ENCODE measurements at places on chromosomes 2 and 18.

DNA sequence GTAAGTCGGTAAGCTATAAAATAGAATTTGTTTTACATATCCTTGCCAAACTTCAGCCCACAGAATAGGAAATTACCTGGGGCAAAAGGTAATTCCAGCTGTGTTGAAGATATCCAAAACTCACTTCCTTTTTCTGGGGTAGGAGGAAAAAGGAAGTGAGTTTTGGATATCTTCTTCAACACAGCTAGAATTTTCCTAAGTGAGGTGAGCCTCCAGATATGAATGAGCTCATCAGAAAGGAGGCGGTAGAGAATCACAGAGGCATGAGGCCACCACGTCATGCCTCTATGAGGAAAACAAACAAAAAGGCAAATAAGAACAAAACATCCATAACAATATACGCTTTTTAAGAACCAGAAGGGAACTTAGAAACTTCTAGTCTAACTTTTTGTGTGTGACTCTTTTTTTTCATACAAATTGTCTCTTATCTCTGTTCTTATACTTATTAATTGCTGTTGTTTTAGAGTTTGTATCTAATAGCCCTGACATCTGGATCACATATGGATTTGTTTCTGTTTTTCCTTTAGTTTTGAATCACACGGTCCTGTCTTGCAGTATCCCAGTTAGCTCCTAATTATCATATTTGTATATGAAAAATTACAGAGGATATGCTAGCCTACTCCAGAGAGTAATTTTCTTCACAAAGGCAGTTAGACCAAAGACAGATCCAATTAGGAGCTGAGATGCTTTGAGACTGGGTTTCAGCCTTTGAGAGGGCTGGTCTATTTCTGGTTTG, 104.5 kb downstream of the RBM43 start:
- no peak for DNase-seq

GRCh38 chr2:13574831-13575230, 858.1 kb downstream of the TRIB2 start:
- DNase-seq, result no peak

- DNase-seq, result no peak
These were observed 236.1 kb downstream of the CDH20 start for GRCh38 chr18:61569176-61569892.

DNA sequence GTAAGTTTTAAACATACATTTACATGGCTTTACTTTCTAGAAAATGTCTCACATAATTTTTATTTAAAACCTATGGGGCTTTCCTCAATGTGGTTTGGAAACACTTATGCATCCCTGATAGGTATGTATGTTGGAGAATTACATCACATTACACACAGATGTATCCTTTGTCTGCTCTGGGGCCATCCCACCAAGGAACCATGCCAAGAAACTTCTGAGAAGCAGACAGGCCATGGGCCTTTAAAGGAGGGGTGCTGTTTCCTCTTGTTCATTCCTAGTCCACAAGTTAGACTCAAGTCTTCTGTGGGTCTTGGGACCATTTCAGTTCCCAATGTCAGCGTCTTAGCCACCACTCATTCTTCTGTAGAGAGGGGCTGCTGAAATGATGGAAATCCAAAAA, 162.0 kb upstream of the SETBP1 start:
- no peak for DNase-seq

DNA sequence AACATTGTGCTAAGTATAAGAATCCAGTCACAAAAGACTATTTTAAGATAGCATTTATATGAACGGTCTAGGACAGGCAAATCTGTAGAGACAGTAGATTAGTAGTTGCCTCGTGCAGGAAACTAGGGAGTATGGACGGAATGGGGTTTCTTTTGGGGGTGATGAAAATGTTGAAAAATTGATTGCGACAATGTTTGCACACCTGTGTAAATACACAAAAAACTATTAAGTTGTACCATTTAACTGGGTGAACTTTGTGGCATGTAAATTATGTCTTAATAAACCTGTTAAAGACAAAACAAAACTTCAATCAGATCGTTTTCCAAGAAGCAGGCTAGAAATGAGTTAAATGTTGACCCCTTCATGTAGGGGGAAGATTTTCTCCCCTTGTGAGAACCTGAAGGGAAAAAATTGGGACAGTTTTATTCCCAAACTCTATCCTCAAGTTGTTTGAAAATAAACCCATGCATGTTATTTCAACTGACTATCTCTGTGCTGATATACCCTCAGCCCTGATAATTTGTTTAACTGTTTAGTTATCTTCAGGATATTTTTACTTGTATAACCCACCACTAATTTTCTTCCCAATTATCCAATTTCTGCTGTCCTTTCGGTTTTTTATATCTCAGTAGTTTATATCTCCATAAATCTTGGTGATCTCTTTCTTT, 87.2 kb downstream of the CAMKMT start:
- no peak for DNase-seq

GRCh38 chr2:223365158-223365679, 236.9 kb downstream of the SCG2 start:
- DNase-seq, result no peak

GRCh38 chr18:13500869-13501542, 225.4 kb downstream of the FAM210A start:
- no peak for DNase-seq

GRCh38 chr18:22601481-22601880, 183.8 kb upstream of the CTAGE1 start:
- DNase-seq, result no peak

DNA sequence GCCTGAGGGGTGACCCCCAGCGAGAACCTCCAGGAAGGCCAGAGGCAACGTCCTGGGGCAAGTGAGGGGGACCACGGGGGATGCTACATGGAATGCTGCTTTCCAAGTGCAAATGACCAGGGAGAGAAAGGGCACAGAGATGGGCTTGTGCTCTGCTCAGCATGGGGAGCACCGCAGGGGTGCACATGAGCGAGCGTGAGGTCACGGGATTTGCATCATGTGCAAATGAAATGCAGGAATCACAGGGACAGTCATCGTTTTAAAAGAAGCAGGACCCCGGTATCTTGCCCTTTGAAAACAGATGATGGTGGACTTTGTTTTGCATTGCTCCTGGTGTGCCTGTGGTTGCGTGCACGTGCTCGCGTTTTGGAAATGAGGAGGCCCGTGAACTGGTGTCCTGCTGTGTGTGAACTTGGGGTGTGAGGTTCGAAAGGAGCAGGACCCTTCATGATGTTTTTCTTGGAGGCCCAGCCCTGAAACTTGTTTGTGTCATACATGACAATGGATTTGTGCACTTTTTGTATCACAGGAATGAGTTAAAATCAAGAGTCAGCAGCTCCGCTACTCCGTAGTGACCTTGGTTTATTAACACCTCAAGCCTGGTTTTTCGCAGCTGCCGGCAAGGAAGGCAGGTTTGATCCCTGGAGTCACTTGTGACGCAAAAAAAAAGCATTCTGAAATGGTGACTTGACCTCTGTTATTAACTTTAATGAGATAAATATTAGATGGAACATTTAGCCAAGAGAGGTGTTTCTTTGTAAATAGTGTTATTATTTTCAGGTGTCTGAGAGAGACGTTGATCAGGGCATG, 234.5 kb downstream of the LDLRAD4 start:
- no peak for DNase-seq

DNA sequence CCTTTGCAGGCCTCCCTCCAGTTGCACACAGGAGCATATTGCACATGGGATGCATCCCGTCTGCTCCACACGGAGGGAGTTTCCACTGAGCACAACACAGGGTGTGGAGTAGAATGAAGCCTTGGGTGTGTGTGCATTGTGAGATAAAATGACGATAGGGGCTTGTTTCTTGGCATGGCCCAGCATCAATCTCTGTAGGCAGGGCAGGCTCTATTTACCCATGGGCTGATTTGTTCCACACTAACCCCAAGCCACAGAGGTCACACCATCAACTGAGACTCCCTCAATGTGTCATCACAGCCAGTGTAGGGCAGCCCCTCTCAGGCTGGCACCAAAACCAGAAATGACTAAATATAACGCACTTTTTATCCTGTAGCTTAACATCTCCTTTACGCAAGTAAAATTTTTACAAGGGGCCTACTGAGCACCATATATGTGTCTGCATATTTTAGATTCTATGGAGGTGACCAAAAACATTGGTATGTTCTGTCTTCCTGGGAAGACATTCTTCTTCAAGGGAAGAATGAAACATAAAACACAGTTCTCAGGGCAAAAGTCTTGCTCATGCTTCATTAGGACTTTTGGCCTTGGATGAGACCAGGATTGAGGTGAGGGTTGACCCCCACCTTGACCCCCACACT, 2.7 kb upstream of the GKN1 start:
- DNase-seq, result no peak

DNA sequence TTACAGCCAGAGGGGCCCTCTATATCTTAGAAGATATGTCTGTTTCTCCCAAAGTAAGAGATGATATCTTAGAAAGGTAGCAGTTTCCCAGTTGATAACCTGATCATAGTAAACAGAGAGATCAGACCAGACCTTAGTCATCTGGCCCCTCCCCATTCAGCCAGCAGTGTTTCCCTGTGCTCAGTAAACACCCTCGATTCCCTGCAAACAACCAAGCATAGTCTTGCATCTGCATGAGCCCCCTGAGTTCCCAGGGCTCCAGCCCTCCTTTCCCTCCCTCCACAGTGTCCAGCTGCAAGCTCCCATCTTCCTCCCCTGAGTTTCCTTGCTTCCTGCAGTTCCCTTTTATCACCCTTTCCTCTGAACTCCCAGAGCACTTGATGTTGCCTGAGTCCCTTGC, 20.3 kb downstream of the NRP2 start:
- DNase-seq, result no peak

- DNase-seq, result no peak
These were observed 21.0 kb upstream of the CTLA4 start for GRCh38 chr2:203846490-203847105.

GRCh38 chr2:62526531-62527381, 20.8 kb upstream of the TMEM17 start:
- DNase-seq, result no peak

DNA sequence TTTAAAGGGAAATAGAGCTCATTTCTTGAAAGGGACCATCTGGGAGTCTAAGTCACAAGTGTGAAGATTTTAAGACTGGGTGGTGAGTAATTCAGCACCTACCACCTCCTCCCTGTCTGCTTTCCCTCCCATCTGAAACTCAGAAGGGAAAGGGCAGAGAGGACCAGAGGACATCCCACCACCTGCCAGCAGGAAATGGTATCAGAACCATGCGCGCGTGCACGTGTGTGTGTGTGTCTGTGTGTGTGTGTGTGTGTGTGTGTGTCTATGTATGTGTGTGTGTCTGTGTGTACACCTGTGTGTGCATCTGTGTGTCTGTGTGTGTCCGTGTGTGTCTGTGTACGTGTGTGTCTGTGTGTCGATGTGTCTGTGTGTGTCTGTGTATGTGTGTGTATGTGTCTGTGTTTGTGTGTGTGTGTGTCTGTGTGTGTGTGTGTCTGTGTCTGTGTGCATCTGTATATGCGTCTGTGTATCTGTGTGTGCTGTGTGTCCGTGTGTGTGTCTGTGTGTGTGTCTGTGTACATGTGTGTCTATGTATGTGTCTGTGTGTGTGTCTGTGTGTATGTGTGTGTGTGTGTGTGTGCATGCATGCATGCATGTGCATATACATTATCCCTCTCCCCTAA, 76.8 kb downstream of the ZFP36L2 start:
- DNase-seq, result no peak

DNA sequence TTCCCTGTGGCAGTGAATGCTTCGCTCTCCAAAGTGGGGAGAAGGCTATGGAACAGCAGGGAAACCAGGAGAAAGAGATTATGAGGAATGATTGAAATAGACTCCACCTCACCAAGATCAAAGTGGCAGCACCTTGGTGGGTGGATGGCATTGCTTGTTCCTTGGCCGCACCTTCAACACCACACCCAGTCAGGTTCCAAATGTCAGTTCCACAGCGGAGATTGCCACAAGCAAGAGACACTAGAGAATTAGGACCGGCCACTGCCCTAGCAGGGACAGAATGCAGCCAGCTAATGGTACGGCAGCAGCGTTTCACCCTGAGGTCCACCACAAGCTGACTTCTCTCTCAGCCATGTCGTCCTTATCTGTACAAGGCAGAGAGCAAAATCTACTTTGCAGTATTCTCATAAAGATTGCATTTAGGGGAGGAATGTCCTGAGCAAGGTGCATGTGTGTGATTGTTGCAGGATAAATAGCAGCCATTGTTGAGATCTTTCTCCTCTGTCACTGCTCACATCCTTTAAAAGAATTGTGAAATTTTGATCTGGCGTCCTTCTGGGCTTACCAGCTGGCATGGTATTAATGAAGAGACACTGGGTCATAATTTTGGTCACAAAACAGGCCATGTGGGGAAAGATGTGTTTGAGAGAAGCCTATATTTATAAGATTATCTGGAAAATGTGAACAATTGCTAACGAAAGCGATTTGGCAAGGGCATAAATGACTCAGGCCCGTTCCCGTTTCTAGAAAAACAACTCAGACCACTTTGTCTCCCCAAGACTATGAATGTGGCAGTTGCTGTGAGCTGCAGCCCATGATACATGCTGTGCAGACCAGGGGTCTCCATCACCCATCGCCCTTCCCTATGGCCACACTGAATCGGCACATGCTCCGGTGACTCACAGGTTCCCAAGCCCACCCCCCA, 228.6 kb upstream of the ID2 start:
- DNase-seq, result no peak

- DNase-seq, result no peak
These were observed 257.9 kb downstream of the SUCLG1 start for GRCh38 chr2:84201158-84201557.

- no peak for DNase-seq
These were observed 1.3 kb upstream of the CLIP4 start for GRCh38 chr2:29113891-29114321.

GRCh38 chr2:237057893-237058300, 27.8 kb upstream of the COPS8 start:
- DNase-seq, result no peak

DNA sequence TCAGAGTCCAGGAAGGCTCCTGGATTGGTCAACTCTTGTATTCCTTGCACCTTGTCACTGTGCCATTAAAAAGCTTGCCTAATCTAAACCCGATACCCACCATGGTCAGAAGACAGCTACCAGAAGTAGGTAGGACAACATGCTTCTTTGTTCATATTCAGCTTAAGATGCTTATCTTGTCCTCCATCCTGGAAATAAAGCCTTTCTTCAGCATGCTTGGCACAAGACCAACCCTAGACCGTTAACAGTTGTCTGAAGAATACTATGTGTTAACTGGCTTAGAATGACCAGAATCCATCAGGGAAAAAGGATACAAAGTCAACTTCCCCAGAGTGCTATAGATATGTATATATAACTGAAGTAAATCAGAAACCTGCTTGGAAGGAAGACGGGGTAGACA, 193.9 kb downstream of the ZRANB3 start:
- DNase-seq, result no peak

GRCh38 chr2:197235711-197236110, 74.9 kb downstream of the ANKRD44 start:
- no peak for DNase-seq

GRCh38 chr2:127790694-127791529, 20.1 kb downstream of the WDR33 start:
- DNase-seq, result no peak

- no peak for DNase-seq
These were observed 201.8 kb downstream of the KLHL29 start for GRCh38 chr2:23586741-23587306.

DNA sequence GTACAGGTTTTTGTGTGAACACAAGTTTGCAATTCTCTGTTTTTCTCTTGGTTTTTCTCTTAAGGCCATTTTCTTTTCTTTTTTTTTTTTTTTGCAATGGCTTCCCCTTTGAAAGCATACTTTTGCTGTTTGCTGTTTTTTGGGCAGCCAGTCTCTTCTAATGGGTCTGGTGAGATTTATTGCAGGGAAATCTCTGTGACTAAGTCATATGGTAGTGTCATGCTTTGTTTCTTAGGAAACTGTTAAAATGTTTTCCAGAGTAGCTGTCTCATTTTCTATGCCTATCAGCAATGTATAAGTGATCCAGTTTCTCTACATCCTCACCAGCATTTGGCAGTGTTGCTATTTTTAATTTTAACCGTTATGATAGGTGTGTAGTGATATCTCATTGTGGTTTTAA, 27.9 kb upstream of the CDCA7 start:
- no peak for DNase-seq
